ENCODE measurements at places on chromosomes 7 and 10.

- DNase-seq: no peak
These were observed 229.8 kb upstream of the HDAC9 start for GRCh38 chr7:18265611-18266281.

GRCh38 chr10:33165911-33166310 is 168.6 kb downstream of the NRP1 start:
- no peak for DNase-seq

DNA sequence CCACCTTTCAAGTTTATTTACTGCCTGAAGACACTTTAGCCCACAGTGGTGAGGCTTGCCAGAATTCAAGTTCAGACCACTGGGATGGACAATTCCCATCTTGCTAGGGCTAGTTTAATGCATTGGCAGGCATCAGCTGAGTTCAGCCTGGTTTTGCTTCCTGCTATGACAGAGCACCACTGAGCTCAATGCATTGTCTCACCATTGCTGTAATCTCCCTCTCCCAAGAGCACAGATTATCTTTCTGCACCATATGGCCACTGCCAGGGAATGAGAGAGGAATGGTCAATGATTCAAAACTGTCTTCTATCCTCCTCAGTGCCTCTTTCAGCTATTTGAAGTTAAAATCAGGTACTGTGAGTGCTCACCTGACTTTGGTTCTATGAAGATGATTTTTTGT is 160.8 kb downstream of the XPNPEP1 start:
- DNase-seq: no peak

GRCh38 chr10:4526311-4526731 is 299.7 kb upstream of the AKR1E2 start:
- DNase-seq: no peak

DNA sequence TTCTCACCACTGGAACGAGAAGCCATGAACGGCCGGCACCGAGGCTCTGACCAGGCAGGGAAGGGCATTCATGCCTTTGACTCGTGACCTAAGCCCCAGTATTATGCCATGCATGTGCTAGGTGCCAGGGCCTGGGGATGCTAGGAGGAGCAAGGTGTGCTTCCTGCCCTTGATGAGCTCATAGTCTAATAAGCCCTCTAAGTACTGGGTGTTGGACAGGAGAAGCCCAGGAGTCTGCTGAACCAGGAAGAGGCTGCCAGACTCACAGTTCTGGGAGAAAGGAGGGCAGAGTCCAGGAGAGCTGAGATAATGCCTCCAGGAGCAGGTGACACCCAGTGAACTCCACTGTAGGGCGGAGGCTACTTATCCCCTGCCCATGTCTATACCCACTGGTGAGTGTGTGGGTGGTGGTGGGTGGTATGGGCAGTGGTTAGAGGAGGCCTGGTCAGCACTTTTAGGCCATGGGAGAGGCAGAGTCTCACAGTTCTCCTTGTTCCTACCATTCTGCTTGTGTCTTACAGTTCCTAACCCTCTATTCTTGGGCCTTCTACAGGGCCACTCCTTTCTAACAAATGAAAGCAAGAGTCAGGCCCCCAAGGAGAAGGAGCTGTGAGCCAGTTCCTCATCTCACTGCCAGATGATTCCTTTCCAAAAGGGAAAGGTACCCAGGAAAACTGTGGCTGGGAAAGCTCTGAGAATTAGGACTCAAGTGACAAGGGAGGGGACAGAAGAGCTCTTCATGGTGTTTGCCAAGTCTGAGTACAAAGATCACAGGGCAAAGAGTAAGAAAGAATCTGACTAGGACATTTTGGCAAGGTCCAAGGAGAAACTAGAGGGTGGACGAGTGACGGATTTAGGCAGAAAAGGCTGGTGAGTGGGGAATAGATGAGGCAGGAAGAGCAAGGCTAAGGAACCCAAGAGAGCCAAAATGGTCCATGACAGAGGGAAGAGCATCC is 3.6 kb upstream of the MXI1 start:
- no peak for DNase-seq

DNA sequence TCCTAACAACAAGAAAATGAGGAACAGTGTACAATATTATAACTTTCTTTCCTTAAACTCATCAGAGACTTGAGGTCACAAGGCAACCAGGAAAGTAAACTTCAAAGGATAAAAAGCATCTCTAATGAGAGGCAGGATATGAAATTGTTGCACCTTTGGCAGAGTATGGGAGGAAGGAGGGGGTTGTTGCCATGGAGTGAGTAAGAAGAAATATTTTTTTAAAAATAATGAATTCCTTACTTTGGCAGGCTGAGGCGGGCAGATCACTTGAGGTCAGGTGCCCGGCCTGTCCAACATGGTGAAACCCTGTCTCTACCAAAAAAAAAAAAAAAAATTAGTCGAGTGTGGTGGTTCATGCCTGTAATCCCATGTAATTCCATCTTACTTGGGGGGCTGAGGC is 21.1 kb upstream of the CHN2 start:
- DNase-seq: no peak

GRCh38 chr7:117862378-117862777 is 10.9 kb downstream of the CTTNBP2 start:
- no peak for DNase-seq

GRCh38 chr10:105292236-105292635 is 651.1 kb downstream of the SORCS3 start:
- DNase-seq: no peak

- DNase-seq: no peak
These were observed 50.0 kb upstream of the GRB10 start for GRCh38 chr7:50832744-50833143.

GRCh38 chr10:18094793-18095192 is 45.4 kb upstream of the CACNB2 start:
- DNase-seq: no peak

GRCh38 chr7:156780724-156781455 is 112.1 kb downstream of the LMBR1 start:
- no peak for DNase-seq

DNA sequence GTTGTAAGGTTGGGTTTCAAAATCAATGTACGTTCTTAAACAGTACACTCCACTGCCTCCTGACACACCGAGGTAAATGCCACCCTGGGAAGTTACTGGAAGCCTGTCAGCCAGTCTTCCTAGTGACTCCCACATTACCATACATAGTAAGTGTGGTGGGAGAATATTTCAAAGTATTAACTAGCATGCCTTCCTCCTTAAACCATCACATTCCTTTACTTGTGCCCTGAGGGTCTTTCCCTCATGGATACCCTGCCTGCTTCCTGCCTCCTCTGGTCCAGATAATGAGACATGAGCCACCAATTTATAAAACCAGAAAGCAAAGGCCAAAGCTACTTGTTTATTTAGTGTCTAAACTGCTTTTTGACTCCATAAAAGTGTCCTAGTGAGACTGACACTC is 23.3 kb upstream of the SORCS3 start:
- no peak for DNase-seq

- DNase-seq: no peak
These were observed 11.3 kb downstream of the GRB10 start for GRCh38 chr7:50771120-50772002.

DNA sequence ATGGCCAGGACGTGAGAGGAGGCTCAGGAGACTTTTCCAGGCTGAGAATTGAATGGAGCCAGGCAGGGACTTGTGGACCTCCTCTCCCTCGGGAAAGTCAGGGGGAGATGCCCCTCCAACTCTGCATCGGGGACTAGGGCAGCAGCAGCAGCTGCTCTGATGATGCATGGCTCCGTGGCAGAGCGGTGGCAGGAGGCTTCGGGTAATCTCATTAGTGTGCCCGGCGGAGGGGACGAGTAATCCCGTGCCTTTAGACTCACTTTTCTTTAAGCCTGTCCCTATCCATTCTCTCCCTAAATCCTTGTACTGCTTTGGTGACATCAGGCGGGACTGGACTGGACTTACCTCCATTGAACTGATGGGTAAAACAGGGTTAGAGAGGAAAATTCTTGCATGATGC is 75.1 kb downstream of the ZMIZ1 start:
- no peak for DNase-seq

GRCh38 chr7:93117852-93118530 is at the start of gene SAMD9:
SAMD9 (minus strand) TSS chr7:93117979; CDS start chr7:93106097, 11,882 bp downstream.
- DNase-seq: peak; percentile 39

GRCh38 chr10:1572519-1573333 is 164.6 kb downstream of the ADARB2 start:
- no peak for DNase-seq

- DNase-seq: no peak
These were observed 9.4 kb downstream of the ABCC2 start for GRCh38 chr10:99791831-99792230.

DNA sequence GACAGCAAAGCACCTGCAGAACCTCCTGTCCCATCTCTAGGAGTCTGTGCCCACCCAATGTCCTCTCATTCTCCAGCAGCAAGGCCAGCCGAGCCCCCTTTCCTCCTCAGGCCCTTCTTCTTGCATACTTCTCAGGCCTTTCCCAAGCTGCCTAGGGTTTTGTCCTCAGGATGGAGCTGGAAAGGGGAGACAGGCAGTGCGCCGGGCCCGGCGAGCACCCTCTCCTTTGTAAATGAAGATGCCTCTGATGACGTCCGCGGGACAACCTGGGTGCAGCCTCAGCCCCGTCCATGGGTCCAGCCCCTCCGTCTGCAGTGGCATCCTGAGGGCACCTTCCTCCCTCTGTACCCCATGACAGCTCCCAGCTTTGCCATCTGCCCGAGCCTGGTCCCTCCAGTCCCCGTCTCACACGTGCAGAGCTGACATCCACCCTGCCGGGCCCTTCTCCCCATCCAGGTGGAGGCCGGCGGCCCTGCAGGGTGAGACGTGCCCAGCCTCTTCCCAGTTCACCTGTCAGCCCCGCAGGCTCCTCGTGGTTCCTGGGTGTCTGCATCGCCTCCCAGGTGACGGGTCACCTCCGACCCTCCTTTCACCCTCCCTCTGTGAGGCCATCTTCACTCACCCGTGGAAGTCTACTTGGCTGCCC is 36.4 kb downstream of the JAKMIP3 start:
- DNase-seq: no peak

DNA sequence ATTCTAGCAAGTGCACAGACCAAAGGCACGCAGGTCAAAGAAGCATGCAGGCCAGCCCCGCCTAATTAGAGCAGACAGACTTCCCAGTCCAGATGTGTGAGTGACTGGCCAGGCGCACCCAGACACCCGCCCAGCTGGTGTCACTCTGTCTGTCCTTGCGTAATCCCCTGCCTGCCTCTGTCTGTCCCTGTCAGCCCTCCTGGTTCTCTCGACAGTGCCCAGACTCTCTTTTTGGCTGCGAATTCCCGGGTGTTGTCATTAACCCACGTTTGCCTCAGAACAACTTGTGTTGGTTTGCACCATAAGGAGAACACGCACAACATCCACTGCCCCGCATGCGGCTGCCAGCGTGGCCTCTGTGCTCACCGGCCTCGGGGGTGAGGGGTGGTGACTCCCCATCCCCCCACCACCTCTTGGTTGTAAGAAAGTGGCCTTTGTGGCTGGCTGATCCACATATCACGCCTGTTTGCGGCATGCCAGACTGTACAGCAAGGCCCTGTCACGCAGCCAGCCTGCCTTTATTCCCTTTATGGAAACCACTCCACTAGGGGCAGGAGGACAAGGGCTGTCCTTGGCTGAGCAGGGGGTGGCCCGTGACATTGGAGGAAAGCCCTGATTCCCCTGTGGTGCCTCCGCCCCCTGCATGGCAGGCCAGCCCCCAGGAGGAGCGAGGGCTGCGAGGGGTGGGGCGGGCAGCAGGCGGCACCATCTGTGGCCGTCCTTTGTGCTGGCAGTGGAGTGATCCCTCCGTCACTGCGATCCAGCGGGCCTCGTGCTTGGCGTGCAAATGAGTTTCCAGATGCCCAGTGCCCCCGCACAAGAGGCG is 72.8 kb upstream of the PPIF start:
- DNase-seq: no peak

- no peak for DNase-seq
These were observed 173.0 kb upstream of the ADCY1 start for GRCh38 chr7:45401155-45401554.

- no peak for DNase-seq
These were observed 3.3 kb downstream of the MRPS33 start for GRCh38 chr7:141011443-141011842.
